GM20000 (cell line): ENCODE measurements at places on chromosomes 1 and 21.

DNA sequence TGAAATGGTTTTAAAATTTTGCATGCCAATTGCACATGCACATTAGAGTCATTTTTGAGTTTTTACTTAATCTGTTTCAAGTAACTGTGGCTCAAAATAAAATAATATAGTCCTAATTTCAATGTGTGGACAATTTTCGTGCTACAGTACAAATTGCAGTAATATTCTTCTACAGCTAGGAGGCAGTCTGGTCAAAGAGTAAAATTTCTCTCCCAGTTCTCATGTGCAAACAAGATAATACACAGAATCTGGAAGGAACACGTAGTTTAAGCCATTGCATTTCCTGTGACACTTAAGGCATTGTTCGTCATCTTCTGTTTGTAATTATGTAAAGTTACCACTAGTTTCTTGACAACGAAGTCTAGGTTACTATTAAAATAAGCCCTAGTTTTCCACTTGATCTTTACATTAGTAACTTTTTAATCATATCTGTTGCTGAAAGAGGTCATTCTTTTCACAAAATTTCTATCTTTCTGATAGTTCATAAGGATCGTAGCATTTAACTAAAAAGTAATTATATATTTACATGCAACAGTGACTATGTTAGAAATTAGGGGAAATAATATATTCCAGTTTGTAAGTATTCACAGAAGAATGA, 28.9 kb downstream of the ODR4 start:
- peak; percentile 28 for DNase-seq

- DNase-seq: no peak
Measured at GRCh38 chr1:74548961-74549750, 36.7 kb upstream of the LRRC53 start.

GRCh38 chr1:216666441-216666840, 56.8 kb downstream of the ESRRG start:
- no peak for DNase-seq

GRCh38 chr1:228101994-228102790, 933 bp downstream of the C1orf35 start:
- DNase-seq: peak; percentile 84

DNA sequence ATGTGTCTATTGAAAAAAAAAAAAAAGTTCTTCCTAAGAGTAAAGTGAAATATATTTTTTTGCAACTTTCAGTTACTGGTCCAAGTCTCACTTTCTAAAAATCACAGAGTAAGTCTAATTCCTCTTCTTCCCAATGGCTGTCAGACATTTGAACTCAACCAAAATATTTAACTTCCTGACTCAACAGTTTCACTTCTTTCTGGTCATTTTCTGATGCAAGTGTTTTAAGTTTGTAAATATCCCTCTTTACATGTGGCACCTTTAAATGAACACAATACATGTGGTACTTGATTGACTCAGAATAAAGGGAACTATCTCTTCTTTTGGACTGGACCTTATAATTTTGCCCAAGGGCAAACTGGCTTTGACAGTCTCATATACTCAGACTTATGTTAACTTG, 76.7 kb downstream of the ASH1L start:
- peak; percentile 11 for DNase-seq

DNA sequence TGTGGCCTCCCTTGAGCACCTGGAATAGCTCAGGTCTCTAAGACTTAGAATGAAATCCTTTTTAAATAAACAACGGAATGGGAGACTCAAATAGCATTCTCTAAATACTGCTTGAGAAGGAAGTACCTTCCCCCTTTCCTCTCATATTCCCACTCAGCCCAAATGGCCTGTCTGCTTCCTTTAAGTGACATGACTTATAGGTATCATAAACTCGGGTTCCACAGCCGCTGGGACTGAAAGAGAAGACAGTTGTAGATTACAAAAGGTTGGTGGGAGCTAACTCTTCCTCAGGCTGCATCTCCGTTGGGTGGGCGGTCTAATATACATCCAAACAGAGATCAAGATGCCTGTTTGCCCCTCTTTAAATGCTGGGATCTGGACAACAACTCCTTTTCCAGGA, 1.2 kb upstream of the HMCN1 start:
- no peak for DNase-seq

DNA sequence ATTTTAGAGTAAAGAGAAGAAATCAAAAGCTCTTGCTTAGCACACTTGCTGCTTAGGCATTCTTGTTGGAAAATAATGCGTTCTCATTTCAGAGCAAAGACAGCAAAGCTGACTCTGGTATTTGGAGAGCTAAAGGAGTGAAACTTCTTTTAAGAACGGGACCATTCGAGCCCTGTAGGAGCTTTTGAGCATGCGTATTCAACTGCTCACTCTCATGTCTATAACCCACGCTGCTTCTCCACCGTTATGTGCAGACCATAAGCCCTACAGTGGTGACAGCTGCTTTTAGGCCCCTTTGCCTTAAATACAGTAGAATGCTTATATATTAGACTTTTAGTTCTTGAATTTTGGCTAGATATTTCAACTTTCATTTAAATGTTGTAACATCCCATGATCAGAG, 214.2 kb upstream of the CACYBP start:
- DNase-seq: no peak

DNA sequence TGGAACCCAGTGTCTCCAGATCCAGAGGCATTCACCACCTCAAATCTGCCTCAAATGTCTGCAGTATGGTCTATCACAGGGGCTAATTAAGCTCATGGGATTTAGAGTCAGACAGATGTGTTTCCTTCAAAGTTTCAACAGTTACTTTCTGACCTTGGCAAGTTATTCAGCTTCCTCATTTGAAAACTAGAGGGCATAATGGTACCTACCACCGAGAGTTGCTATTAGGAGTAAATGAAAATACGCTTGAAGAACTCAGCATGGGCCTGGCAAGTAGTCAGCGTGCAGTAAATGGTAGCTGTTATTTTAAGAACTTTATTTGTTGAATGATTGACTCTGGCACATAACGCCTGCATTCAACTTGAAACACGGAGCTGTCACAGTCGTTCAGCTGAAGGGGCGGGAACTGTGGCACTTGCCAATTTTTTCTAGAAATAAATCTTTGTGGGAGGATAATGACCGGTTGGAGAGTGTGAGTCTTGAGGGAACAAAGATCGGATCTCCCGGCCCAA, 1.2 kb upstream of the CAP1 start:
- DNase-seq: no peak

DNA sequence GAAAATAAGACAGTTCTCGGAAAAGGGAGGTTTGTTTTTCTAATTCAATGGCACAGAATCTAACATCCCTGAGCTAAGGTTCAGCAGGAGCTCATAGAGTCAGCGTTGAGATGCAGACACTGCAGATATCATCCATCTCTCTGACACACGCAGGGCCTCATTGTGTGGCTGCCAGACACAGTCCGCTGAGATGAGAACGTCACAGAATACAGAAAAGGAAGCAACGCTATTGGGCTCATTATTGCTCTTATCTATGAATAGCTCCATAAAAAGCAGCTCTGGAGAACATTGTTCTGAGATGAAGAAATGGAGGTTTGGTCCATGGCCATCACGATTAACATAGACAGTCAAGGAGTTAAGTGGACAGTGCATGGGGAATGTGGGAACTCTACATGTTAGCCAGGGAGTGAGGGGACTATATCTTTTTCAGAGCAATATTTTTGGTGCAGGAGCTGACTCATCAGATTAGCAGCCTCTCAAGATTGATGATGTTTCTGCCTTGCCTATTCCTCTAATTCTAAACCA, 771.6 kb upstream of the CXADR start:
- no peak for DNase-seq

- no peak for DNase-seq
Measured at GRCh38 chr1:183914276-183914675, 109.4 kb downstream of the RGL1 start.
